Activated T-cell treated with anti-CD3 and anti-CD28 coated beads for 4 hours (primary cell): ENCODE measurements at places on chromosomes 1 and 21.

DNA sequence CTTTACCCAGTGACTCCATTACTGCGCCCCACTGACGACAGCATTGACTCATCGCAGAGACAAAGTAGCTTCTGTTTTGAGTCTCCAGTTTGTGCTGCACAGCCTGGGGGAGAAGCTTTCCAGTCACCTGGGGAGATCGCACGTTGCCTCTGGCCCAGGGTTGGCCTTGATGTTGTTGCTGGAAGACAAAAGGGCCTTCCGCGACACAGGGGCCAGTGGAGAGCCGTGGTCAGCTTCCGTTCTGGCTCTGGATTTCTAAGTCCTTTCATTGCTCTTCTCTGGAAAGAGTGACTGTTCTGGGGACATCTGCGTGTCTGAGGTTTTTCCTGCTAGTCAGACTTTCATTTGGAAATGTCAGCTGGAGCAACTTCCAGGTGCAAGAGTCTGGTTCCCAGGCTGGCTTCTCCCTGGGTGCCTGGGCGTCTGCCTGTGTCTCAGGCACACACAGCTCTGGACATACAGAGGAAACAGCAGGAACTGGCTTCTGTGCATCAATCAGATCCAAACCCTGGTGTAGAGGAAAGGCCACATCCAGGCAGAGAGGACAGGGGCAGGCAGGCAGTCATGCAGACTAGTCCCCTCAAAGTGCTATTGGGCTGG, 257.0 kb downstream of the SIPA1L2 start:
- no peak for DNase-seq

GRCh38 chr1:214205053-214205452, 75.9 kb upstream of the SMYD2 start:
- DNase-seq = no peak

GRCh38 chr21:39388038-39388810, 39.3 kb upstream of the HMGN1 start:
- peak; percentile 83 for DNase-seq

DNA sequence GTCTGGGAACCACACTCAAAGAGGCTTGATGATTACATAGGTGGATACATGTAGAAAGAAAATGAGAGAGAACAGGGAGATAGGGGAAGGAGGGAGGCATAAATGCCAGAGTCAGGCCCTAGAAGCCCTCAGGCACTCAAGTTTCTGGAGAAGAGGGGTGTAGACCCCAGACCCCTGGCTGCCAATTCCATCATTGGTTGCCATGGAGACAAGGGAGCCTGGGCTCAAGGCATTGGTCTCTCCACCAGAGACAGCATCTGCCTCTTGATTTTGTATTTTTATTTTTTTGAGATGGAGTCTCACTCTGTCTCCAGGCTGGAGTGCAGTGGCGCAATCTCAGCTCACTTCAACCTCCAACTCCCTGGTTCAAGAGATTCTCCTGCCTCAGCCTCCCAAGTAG, 114.3 kb upstream of the GRIK3 start:
- no peak for DNase-seq

DNA sequence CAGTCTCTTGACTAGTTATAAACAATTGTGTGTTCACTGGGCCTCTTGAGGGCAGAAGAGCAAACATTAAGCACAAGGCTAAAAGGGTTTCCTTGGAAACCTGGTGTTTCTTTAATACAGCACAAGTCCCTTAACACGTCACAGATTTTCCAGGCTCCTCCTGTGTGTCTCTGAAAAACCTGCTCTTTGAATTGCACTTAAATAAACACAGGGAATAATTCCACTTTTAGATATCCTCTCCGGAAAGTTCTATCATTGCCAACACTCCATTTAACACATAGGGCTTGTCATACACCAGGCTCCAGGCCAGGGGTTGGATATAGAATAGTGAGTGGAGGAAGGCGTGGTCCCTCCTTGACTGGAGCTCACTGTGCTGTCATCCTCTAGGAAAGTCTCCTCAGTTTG, 442.6 kb downstream of the DSCAM start:
- DNase-seq = no peak

GRCh38 chr21:31268090-31268489, 76.0 kb downstream of the TIAM1 start:
- DNase-seq = no peak

GRCh38 chr1:1231400-1232207, at the start of gene SDF4:
Gene SDF4 (minus strand): TSS chr1:1232001. CDS start chr1:1228772, 3,229 bp downstream.
- DNase-seq = peak; percentile 92

DNA sequence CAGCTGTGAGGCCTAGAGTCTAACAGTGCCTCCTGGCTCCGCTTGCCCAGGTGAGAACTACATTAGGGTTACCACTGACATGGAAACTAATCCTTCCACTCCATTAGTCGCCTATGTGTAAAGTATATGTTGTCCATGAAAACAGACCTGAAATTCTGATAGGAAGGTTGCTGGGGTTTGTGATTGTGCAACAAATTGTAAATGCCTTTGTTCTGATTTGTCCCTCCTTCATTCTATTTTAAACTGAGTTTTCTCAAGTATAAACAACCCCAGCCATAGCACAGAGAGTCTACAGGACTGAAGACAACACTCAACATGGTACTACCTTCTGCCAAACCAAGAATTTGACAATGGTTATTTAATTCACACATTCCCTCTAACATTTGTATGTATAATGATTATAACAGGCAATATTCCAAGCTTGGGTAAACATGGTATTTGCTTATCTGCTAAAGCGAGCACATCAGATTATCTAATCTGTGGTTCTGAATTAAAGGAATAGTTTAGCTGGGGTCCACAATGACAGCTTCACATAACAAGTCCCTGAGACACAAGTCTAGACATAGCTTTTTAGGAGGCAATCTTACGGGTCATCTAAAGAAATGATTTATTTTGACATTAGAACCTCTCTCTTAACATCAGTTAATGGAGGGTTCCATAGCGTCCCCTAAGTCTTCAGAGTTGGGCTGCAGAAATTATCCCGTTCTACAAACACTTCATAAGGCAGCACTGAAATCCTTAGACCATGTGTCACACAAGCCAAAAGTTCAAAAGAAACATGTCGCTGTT, 633.0 kb downstream of the SMYD3 start:
- no peak for DNase-seq

GRCh38 chr1:41192456-41193178, 49.5 kb downstream of the SCMH1 start:
- DNase-seq = no peak

GRCh38 chr1:173330149-173330951, 123.2 kb upstream of the TNFSF4 start:
- DNase-seq = no peak

GRCh38 chr1:218164930-218165700, 120.0 kb upstream of the RRP15 start:
- no peak for DNase-seq

- no peak for DNase-seq
These were observed 50.1 kb downstream of the NENF start for GRCh38 chr1:212482637-212483441.

GRCh38 chr1:119613769-119614720, 34.0 kb downstream of the ZNF697 start:
- peak; percentile 54 for DNase-seq

DNA sequence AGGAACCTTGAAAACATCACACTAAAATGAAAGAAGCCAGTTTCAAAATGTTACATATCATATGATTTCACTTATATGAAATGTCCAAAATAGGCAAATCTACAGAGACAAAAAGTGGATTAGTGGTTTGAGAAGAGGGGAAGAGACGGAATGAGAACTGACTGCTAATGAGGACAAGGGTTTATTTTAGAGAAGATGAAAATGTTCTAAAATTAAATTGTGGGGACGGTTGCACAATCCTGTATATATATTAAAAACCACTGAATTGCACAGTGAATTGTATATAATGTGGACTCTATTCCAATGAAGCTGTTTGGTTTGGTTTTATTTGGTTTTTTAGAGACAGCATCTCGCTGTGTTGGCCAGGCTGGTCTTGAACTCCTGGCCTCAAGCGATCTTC, 35.6 kb downstream of the PRPF38A start:
- no peak for DNase-seq

- DNase-seq = no peak
These were observed 36.5 kb upstream of the DNASE2B start for GRCh38 chr1:84361796-84362195.

GRCh38 chr21:40540216-40540615, 306.7 kb downstream of the DSCAM start:
- no peak for DNase-seq

DNA sequence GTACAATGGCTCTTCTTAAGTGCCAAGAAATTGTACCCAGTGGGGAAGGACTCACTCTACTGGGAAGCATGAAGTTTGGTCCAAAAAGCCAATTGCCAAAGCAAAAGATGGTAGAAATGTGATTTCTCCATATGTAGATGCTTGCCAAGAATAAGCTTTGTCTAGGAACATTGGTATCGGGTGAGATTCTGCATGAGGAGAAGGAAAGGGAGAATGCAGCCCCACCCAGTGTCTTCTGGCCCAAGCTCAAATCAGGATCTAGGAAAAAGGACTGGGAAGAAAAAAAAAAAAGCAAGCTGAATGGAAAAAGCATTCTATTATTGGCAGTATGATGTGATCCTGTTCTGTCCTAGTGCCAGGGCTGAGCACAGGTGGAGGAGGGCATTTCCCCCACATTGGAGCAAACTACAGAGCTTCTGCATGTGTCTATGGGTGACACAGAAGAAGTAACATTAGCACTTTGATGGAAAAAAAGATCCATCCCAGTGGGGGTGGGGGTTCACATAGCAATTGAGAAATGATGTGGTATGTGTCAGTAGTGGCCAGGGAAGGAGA, 226.6 kb downstream of the KCNH1 start:
- DNase-seq = no peak

GRCh38 chr1:21237446-21238088, 52.7 kb downstream of the ECE1 start:
- no peak for DNase-seq

DNA sequence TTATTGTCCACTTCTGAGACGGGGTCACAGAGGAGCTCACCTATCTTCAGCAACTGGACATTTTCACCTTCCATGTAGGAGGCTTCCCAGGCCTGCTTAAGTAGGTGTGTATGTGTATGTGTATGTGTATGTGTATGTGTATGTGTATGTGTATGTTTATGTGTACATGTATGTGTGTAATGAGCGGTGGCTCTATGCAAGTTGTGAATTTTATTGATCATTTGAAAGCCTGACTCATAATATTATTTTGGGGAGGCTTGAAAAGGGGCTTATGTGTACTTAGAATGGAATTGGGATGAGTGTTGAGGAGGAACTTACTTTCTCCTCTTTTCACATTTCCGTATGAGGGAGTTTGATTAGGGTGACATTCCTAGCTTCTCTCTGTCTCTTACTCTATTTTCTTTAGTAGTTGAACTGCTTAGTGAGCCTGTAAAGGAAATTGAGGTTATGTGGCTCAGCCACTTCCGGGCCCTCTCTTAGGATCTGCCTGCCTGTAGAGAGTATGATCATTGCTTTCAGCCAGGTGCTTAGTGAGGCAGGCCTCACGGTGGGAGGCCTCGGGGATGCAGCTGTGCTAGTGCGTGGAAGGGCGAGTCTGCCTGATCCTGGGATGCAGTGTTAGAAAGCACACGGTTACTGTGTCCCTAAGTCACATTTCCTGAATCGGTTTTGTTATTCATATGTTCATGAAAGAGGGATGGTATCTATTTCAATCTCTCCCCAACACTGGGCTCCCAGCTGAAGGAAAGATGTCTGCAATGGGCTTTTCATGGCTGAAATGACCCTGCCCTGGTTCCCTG, 61.0 kb downstream of the IER5 start:
- DNase-seq = peak; percentile 50

- no peak for DNase-seq
These were observed 463 bp downstream of the IL12RB2 start for GRCh38 chr1:67308136-67308535.

DNA sequence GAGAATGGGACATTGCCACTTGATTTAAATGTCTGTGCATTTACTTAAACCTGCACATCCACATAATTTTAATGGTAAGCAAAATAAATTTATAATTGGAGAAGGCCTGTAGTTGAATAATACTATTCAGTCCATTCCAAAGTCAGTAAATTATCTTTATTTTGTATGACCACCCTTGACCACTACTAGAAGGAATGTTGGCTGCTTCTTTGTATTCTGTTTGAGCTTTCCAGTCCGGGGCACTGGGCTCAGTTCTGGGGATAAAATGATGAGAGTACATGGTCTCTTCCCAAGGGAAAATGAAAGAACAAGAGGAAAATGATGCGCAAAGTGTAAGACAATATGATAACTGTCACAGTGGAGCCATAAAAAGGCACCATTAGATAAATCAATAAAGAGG, 98.9 kb downstream of the CRB1 start:
- no peak for DNase-seq

- no peak for DNase-seq
These were observed 87.7 kb downstream of the ADARB1 start for GRCh38 chr21:45162115-45162514.

DNA sequence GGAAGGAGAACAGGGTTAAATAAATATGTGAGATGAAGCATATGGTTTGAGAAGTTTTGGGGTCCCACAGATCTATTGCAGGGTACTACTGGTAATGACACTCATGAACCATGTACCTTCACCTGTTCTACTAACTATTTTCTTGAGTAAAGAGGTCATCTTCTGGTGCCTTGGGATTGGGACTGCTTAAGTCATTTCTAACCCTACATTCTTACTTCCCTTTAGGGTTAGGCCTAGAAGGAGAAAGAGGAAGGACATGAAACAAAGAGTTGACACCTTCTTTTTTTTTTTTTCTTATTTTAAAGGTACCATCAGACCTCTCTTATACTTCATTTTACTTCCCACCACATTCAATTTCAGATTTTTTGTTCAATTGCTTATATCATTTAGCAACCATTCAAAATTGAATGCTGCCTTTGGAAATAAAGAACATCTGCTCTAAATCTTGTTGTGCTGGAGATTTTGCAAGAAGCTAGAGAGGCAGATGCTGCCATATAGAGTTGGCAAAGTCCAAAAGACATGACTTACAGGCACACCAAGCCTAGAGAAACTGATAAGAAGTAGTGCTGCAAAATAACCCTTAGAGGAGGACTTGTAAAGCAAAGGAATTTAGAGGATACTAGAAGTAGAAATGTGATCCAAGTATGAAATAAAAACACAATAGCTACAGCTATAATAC, 374.4 kb upstream of the ST6GALNAC5 start:
- no peak for DNase-seq

DNA sequence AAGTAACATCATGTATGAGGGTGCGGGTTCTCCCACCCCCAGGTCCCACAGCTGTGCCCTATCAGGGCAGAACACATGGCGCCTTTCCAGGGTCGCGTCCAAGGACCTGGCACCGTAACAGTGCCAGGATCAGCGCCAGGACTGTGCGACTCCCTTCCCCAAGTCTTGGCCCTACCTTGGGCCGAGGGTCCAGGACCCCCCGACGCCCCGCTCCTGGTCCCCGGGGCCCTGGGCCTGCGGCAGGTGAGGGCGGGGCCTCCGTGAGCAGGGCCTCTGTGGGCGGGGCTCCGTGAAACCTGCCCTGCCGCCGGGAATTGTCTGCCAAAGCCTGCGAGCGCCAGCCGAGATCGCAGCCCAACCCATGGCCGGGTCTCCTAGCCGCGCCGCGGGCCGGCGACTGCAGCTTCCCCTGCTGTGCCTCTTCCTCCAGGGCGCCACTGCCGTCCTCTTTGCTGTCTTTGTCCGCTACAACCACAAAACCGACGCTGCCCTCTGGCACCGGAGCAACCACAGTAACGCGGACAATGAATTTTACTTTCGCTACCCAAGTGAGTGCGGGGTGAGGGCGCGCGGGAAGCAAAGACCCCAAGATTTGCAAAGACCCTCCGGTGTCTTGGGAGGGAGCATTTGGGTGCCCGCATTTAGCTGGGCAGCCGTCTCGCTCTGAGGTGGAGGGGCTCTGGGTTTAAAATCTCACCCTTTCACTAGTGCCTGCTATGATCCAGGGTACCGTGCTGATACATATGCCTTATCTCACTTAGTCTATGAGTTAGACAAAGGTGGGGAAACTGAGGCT, at the start of gene RHBG:
RHBG (plus strand) TSS at position 323 of the 796 bp plus-strand sequence; CDS start at position 362, 39 bp downstream.
- no peak for DNase-seq
